ENCODE measurements at places on chromosomes 2 and 18.

GRCh38 chr18:72104851-72105250 lies 439.3 kb downstream of the CBLN2 start:
- no peak for DNase-seq

DNA sequence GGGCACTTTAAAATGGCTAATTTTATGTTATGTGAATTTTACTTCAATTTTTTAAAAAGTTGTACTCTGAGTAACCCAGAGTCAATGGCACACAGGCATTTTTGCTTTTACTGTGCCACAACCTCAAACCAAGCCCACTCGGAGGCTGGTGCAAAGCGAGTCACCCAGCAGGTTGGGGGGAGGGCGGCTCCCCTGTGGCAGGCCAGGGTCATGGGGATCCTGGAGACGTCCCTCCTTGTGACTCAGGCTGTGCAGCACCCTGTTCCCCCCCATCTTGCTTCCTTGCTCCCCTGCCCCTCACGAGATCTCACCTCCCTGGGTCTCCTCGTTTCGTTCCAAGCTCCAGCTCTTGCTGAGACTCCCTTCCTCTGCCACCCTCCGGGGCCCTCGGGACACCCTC lies 58.6 kb downstream of the POMC start:
- DNase-seq = no peak

GRCh38 chr2:3492951-3493614 lies 26.2 kb downstream of the ADI1 start:
- DNase-seq = no peak

DNA sequence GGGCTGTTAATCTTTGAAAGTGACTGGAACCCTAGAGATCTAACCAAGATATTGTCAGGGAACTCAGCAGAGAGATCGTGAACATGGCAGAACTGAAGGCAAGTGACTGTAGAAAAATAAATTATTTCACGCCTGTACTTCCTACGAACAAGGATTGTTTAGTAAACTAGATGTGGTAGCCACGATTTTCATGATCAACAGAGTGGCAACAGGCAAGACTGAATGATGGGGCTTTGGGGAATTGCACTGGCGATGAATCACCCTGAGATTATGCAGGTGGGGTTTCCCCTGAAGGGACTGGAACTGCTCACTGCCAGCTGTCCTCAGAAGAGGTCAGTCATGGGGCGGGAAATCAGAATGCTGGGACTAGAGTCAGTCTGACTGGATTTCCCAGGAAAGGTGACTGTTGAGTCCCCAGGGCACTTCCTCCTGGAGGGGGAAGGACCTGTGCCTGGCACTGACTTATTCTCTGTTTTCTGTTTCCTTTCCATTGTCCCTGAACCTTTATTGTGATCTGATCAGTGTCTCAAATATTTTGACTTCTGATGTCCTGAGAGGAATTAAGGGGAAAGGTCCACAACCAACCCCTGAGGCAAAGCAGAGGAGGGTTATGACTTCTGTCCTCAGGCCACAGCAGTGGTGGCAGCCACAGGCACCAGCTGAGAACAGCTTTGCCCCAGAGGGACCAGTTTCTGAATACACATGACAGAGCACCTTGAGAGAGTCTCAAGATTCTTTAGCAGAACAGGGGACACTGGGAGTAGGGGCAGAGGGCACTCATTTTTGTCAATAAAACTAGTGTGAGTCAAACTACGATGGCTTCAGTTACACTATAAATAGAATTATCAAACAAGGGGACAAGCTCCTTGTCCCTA lies 70.0 kb downstream of the NAB1 start:
- no peak for DNase-seq

DNA sequence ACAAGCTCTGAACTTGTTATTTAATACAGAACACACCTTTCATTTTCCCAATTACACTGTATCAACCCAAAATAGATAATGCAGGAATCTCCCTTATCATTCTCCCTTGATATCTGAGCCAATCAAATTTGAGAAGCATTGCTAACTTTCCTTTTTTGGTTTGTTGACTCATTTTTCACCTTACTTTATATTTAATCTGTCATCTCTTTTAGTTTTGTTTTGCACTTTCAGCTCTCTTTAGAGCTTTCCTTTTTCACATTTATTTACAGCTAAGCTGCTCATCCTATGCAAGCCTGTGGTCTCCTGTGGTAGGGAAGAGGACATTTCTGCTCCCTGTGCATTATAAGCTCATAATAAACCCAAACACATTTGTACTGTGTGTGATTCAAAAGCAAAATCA lies 50.1 kb downstream of the ITGAV start:
- DNase-seq = no peak
